ENCODE measurements at places on chromosomes 1 and 21. TPM values are rescaled to one million over a fixed set of nuclear protein-coding genes. Genes with fewer than 3 reads are reported as not detected.

- DNase-seq = no peak
Observed at GRCh38 chr21:18636897-18637296, 233.3 kb upstream of the TMPRSS15 start.

Gene SPRR2G
- polyA plus RNA-seq = not detected

Gene LRRC53
- 0.03 TPM for polyA plus RNA-seq

- no peak for DNase-seq
Observed at GRCh38 chr1:231274119-231274825, 33.3 kb downstream of the GNPAT start.

GRCh38 chr1:198153103-198153502 is 3.7 kb upstream of the NEK7 start:
- no peak for DNase-seq

GRCh38 chr1:234357831-234358230 is 15.4 kb upstream of the COA6 start:
- DNase-seq = no peak

GRCh38 chr21:42398436-42399028 is 2.7 kb upstream of the TMPRSS3 start:
- DNase-seq = no peak

Gene ZBTB7B
- 11.5 TPM for polyA plus RNA-seq

- DNase-seq = no peak
Observed at GRCh38 chr1:44812822-44813543, 4.7 kb downstream of the BTBD19 start.

DNA sequence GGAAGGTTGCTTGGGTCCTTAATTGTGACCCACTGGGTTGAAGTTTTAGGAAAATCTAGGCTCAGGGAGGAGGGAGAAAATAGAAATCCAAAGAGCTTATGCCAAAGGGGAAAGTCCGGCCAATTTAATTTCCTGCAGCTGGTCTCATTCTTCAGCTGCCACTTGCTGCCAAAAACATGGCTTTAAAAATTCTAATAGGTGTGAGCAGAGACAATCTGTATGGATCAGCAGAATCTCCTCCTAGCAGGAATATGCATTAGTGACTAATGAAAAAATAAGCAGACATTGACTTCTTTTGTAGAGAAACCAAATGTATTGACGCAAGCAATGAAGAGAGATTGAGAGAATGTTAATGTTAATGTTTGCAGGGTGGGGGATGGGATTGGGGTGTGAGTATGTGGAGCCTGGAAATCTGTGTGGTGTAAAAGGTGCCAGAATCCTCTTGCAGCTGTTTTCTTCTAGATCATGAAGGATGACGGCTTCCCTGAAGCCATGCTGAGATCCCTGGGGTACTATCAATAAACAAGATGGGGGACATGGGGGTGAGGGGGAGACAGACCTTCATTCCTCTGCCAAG is 35.3 kb downstream of the VWA5B1 start:
- DNase-seq = no peak

DNA sequence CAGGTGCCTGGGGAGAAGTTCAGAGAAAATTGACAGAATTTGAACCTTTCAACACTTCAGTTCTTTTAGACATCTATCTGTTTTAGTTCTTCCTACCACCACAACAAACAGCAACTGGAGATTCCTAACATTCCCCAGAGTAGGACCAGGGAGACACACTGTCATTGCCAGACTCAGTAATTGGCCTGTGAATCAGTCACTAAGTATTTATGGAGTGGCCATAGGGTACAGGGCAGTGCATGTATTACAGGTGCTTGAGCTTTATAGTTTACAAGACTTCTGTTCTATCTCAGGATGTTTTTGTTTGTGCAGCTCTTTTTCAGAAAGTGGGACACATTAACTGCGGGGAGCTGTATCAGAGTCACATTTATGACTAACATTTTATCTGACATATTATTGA is 1.7 kb downstream of the CDC14A start:
- no peak for DNase-seq

DNA sequence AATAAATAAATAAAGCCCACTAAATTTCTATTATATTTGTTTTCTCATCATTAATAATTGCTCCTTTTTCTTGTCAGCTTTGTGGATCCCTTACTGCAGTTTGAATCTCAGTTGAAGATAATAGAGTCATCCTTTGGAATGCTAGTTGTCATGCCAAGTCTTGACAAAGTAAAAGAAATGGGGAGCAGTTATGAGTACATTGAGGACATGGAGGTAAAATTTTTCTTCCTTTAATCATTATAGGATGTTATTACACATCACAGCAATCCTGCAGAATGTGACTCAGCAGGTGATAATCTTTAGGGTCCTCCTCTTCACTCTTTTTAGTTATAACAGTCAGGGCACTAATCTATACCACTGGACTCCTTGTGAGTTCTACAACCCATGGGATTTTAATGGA is 24.1 kb downstream of the MROH9 start:
- no peak for DNase-seq

DNA sequence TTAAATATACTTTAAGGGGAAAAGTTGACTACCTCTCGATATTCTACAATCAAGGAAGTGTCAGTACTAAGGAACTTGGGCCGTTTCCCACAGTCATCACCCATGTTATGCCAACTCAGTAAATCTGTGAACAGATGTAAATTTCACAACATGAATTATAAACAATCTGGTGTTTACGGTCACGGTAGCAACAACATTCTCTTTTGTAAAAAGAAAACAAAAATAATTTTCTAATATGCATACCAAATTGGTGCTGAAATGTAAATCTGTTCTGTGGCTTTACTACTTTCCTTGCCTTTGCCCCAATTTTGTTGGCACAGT is 1.2 kb downstream of the SH3GLB1 start:
- no peak for DNase-seq

GRCh38 chr1:197152662-197153061 is 6.2 kb upstream of the ASPM start:
- DNase-seq = no peak

Gene WDR3
- polyA plus RNA-seq = 37.4 TPM

DNA sequence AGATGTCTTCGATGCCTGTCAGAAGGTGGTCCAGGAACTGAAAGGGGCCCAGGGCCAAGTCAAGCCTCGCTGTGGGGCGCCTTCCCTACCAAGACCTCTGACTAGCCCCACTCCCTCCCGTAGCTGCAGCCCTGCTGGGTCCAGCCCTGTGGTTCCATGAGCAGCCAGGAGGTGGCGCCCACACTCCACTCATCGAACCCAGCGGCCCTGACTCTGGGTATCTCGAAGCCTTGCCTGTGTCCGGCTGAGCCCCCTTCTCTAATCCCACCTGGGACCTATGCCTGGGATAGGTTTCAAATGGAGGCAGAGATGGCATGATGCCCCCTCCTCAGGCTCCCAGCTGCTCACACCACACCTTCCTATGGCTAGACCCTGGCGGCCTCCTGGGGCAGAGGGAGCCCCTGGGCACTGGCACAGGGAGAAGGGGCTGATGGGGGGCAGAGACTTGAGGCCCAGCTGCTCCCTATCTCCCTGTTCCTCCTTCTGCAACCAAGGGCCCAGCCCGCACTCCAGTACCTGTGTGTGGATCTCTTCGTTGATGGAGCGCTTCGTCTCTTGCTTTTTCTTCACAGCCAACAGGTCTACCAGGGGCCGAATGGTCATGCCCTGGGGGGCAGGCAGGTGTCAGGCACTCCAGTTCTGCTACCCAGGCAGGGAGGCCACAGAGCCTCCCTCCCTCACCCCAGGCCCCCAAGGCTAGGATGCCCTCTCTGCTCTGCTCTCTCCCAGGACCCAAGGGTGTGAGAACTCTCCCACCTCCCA is 52.0 kb downstream of the SLC9A1 start:
- DNase-seq = no peak

DNA sequence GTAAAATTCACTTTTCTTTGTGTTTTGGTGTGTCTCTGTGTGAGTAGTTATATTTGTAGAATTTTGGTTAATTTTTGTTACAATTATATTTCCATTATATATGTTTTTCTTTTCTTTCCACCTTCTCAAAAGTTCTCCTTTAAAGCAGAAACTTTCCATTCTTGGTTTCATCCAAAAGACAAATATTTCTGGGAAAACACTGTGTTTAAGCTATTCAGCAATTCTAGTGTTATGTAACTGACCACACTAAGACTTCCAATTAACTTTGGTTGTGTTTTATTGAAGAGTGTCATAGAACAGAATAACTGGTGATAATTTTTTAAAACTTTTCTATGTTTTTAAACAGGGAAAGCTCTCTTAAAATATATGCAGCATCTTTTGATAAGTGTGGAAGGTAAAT is 13.6 kb upstream of the RGL1 start:
- DNase-seq = no peak

GRCh38 chr1:27609618-27610240 is 5.8 kb upstream of the AHDC1 start:
- DNase-seq = no peak

Gene NMNAT2
- polyA plus RNA-seq = 3.4 TPM

DNA sequence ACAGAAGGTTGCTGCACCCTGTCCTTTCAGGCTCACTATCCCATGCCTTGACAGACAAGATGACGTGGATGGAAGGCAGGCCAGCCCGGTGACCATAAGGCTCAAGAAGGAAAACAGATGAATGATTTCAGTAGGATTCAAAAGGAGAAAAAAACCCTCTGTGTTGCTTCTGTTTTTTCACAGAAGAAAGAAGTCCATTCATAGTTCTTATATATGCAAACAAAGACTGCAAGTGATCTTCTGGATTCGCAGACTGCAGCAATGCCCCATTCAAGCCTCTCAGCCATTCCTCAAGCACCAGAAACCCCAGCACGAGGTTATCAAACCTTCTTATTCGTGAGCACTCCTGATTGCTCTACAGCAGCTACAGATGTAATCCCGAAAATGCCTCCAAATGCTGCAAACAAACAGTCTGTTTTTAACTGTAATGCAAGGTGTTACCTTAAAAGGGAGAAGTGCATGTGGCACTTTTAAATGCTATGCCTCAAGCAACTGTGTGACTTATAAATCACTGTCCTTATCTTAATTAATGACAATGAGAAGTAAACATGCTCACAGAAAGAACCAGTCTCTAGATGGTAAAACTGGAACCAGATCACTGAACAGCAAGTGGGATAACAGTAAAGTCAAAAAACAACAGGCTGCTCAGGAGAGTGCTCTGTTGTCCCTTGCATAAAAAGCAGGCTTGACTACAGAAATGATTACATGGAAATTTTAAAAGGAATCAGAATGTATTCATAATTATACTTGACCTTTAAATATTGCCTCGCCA is 173.9 kb downstream of the HHIPL2 start:
- no peak for DNase-seq

Gene TMEM61
- 1.4 TPM for polyA plus RNA-seq

GRCh38 chr1:157512036-157512969 is 40.0 kb downstream of the FCRL5 start:
- DNase-seq = no peak

DNA sequence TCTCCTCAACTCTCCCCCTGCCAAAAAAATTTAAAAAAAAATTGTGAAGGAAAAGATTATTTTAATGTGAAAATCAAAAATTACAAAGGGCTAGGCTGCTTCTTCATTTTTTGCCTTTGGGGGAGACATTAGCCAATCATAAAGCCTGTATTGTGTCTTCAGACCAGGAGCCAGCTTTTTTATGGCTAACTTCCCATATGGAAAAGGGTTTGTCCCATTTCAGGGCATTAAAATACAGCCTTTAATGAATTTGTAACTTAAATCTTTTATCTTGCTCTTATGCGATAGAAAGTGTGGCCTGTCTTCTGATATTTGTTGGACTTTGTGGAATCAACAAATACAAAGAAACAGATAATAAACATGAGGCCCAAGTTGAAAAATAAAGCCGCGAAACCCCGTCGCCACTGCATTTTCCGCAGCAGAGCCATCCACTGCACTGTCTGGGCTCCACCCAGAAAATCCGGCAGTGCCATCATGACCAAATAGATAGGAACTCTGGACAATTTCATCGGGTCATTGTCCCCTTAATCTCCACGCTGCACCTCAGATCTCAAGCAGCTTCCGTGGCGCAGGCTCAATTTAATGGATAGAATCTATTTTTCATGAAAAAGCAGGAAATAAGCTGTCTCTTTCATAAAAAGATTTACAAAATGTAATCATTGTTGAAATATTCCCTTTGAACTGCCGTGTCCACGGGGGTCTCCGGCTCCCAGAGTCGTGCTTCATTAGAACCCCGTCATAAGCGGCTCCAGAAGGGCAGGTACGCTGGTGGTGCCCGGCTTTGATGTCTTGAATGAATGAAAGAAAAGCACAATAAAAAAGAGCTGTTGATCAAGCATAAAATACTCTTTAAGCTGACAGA is 277.6 kb downstream of the TM2D1 start:
- no peak for DNase-seq

Measured in right renal cortex interstitium (tissue), 3 donors.